ENCODE measurements at places on chromosomes 5 and 9.

- peak; percentile 44 for DNase-seq
These were observed 28.1 kb upstream of the OBP2B start for GRCh38 chr9:133237035-133237731.

- no peak for DNase-seq
These were observed 128.6 kb upstream of the ELL2 start for GRCh38 chr5:96090215-96090614.

- DNase-seq, result no peak
These were observed 233.2 kb downstream of the FBXL17 start for GRCh38 chr5:108148715-108149139.

DNA sequence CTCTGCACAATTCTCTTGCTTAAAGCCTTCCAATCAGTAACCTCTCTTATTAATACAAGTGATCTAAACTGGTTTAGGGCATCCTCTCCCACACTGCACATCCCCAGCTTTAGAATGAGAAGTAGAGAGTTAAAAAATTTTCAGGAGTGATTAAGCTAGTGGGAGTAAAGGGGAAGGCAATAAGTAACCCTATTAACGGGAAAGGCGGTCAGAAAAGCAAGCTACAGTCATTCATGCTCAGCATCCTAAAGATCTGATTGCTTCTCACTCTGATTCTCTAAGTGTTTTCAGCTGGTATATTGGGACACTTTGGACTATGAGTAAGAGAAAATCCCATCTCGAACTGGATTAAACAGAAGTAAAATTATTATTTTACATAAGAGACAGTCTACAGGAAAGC, 15.8 kb downstream of the CDH6 start:
- no peak for DNase-seq

- no peak for DNase-seq
These were observed 1.3 kb downstream of the OR13J1 start for GRCh38 chr9:35868933-35869332.

- DNase-seq, result no peak
These were observed 298.5 kb upstream of the CDH18 start for GRCh38 chr5:20286512-20286911.

DNA sequence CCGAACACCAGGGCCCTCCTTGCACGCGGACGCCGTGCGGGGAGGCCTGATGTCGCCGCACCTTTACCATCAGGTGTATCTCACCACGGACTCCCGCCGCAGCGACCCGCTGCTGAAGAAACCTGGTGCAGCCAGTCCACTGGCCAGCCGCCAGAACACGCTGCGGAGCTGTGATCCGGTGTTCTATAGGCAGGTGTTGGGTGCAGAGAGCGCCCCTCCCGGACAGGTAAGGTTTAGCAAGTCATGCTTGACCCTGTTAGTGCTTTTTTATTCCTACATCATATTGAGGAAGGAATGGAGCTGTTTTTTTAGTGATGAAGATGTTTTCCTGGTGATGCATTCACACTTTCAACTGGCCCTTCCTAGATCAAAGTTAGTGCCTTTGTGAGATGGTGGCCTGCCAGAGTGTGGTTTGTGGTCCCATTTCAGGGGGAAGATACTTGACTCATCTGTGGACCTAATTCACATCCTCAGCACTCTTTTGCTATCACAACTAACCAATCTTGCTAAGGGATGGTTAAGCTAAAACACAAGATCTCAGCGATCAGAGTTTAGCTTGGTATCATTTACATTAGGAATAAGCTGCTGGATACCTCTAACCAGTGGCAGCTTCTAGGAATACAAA, 2.7 kb downstream of the PCDHGC3 start:
- no peak for DNase-seq

DNA sequence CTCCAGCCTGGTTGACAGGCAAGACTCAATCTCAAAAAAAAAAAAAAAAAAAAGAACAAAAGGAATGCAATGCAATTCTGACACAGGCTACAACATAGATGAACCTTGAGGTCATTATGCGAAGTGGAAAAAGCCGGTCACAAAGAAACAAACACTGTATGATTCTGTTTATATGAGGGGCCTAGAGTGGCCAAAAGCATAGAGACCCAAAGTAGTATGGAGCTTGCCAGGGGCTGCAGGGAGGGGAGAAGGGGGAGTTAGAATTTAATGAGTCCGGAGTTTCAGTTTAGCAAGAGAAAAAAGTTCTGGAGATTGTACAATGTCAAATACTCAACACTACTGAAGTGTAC, 33.2 kb upstream of the ASS1 start:
- no peak for DNase-seq

GRCh38 chr5:76755779-76756637, 40.1 kb downstream of the F2R start:
- DNase-seq, result no peak

- DNase-seq, result no peak
These were observed 93.9 kb upstream of the NEK6 start for GRCh38 chr9:124163760-124164255.

DNA sequence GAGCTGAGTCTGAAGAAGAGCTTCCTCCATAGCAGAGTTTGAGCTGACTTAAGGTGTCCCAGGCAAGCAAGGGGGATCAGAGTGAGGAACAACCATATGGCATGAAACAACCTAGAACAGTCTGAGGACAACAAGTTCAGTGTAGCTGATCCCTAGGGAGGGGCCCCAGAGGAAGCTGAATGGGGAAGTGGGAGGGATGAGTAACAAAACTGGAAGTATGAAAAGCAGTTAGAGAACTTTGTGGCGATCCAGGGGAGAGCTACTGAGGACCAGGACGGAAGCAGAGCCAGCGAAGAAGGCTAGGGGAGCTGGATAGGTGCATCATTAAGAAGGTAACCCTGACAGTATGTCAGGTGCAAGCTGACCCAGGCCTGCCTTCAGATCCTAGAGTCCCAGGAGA, 580.8 kb downstream of the BNC2 start:
- DNase-seq, result no peak

Measured in tibial nerve (tissue), 4 donors.